ENCODE measurements at places on chromosomes 7 and 10.

- DNase-seq: no peak
Measured at GRCh38 chr7:18521236-18521589, 25.7 kb downstream of the HDAC9 start.

DNA sequence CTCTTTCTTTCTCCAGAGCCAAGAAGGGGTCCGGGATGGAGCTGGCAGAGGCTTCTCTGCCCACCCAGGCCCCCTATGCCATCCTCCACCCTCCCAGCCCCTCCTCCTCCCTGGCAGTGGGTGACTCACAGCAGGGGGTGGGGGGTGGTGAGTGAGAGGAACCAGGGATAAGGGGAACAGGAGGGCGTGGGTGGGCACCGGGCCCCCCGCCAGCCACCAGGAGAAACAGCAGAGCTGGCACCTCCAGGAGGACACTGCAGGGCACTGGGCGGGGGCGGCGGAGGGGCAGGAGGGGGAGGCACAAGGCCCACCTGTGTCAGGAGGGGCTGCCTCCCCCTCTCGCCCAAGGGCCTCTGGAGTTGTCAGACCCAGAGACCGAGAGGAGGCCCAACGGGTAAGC, 56.0 kb downstream of the CAMK2B start:
- DNase-seq: no peak

DNA sequence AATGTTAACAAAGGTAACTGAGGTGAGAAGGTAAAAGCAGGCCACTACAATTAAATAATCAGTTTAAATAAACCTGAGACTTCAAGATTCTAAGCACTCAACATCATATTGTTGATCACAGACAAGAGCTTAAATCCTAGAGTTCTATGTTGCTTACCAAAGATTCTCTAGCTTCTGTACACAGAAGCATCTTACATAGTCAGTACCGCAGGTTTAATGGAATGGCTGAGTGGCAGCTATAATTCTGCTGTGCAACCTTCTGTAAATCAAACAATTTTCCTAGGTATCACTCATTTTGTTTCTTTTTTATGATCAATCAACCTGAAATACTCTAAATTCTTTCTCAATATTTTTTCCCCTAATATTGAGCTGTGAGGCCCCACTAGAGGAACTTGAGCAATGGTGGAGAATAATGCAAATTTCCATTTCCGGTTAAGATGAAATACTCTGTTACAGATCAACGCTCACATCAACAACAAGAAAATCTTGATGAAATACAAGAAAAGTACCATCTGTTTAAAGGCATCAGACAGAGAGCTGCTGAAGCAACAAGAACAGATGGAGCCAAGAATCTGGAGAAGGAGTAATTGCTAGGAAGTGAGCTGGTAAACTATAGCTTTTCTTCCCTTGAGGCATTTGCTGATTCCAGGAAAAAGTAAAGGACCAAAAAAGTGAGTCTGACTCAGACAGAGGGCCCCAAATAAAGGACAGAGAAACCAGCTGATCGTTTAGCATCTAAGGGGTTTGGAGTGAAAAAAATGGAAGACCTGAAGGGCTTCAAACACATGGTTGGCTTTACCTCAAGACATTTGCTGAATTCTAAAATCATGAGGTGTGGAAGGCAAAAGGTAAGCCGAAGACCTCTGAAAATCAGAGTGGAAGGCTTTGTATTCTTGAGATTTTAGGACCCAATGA, 22.6 kb downstream of the PNPLA8 start:
- DNase-seq: peak; percentile 96

DNA sequence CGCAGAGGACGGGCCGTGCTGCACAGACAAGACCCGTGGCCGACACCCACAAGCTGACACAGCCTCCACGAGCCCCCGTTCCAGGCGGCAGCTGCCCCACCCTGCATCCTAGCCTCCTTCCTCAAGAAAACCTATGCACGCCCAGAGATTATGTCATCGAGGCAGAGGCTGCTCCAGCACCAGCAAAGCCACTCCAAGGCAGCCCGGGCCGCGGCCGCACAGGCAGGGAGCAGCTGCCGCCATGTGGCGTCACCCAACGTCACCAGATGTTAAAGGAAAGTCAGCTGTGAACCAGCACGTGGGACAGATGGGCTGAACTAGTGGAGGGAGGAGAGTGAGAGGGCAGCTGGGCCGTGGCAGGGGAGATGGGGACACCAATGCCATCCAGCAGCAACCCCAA, 59.8 kb downstream of the STK32C start:
- DNase-seq: peak; percentile 24

GRCh38 chr10:33095867-33096815, 138.1 kb upstream of the ITGB1 start:
- DNase-seq: no peak

DNA sequence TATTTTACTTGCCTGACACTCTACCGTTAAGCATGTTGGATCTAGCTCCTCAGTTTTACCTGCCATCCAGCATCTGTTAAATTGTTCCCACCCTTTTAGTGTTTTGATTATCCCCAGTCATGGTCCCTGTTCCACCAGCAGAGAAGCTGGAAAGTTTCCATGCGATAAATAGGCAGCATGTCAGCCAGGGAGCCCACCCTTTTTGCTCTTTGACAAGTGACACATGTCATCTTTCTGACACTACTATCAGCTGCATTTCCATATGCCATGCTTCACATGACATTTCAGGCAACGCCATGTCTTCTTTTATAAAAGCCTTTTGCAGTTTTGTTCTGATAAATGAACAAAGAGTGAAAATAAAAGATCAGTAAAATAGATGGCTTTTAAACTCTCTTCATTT, 310.8 kb downstream of the MAGI2 start:
- no peak for DNase-seq

GRCh38 chr7:128783143-128783861, 7.7 kb upstream of the OPN1SW start:
- DNase-seq: peak; percentile 91

DNA sequence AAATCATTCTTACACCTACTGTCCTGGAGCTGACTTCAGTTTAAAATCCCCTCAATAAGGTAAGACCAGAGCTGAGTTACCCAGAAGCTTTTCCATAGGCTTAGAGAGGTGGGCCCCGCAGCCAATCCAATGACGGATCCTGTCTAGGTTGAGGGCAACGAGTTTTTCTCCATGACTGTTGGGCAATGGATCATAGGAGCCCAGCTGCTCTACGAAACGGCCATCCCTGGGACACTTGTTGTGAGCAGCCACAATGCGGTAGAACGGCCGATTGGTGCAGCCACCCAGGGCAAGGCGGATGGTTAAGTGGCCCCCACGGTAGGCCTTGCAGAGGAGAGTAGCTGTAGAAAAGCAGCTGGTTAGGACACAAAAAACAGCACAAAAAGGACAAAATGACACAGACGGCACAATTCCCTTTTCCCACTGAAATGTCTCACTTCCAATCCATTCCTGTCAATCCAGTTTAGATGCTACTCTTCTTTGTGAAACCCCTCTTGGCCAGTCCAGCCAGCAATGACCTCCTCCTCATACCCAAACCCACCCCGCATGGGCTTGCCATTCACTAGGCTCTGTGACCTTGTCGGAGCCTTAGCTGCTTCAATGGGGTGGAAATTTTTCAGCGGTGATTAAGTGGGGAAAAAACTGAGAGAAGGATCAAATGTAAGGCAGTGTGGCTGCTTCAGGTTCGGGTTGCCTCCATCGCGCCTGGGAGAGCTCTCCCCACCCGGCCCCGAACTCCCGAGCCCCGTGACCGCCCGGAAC, 580 bp downstream of the MRPS16 start:
- no peak for DNase-seq

- DNase-seq: no peak
Measured at GRCh38 chr10:73813333-73813732, 1.9 kb upstream of the NDST2 start.

GRCh38 chr10:788796-789748, 99.6 kb upstream of the DIP2C start:
- no peak for DNase-seq

DNA sequence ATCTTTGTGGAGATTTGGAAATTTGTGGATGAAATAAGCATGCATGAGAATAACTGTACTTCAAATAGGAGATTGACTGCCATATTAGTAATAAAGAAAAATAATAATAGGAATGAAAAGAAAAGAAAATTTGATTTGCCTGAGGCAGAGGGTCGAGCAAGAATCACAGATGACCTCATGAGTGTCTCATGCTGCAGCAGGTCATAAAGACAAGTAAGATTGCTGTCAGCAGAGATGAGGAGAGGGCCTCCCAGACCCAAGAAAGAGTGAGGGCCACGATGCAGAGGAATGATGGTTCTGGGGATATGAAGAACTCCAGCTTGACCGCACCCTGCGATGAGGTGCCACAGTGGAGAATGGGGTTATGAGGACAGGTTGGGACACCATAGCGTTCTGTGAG, 39.2 kb downstream of the TOMM7 start:
- DNase-seq: no peak

GRCh38 chr7:77837966-77838365, 39.4 kb downstream of the PHTF2 start:
- no peak for DNase-seq

GRCh38 chr10:121624836-121625486, 26.7 kb upstream of the FGFR2 start:
- peak; percentile 35 for DNase-seq

DNA sequence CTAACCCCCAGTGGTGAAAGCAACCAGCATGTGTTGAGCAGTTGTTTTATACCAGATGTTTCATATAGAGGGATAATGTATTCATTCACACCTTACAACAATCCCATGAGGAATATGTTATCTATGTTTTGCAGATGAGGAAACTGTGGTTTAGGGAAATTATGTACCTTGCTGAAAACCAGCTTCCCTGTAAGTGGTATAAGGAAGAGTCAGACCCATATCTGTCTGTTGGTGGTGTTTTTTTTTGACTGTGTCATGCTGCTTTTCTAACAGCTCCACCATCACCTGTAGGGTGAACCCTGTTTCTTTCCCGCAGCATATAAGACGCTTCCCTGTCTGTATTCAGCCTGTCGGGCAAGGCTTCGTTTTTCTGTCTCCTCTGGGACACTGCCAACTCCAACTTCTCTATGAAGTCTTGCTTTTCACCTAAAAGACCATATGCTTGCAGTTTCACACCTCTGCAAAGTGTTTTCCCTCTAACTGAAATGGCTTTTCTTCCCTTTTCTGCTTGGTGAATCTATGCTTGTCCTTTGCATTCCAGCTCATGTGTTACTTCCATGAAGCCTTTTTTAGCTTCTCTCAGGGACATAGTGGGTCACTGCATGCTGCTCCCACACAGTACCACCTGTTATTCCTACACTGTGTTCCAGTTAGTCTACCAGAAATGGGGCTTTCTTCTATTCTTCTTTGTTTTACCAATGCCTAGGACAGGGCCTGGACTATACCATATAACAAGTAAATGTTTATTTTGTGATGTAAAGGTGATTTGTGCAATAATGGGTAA, 92.8 kb downstream of the ST7 start:
- no peak for DNase-seq

DNA sequence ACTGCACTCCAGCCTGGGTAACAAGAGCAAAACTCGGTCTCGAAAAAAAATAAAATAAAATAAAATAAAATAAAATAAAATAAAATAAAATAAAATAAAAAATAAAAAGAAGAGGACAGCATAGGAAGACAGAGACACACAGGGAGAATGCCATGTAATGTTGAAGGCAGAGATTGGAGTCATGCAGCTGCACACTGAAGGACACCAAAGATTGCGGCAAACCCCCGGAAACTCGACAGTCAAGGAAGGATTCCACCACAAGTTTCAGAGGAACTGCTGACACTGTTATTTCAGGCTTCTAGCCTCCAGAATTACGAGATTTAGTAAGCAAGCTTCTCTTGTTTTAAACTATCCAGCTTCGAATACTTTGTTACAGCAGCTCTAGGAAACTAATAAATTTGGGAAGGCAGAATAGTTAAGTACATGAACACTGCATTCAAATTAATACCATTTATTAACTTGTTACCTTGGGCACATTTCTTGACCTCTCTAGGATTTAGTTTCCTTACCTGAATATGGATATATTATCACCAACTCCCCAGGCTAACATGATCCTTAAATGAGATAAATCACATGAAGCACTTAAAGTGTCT, 9.5 kb downstream of the CPED1 start:
- DNase-seq: no peak

DNA sequence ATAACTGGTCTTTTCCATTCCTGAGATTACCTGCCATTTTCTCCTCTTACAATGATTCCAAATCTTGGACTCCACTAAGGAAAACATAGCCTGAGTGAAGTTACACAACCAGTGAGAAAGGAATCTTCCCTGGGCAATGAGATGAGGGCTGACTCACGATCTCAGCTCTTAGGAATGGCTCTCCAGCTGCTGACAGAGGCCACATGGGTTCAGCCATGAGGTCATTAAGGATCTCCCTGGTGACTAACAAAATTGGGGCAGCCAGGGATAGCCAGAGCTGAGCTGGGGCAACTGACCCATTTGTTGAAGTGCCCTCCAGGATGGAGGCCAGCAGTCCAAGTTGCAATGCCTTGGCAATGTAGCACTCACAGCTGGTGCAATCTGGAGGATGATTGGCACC, 78.7 kb upstream of the MKLN1 start:
- DNase-seq: no peak

Measured in DMS 273 treated with DMSO at 0.1 percent for 48 hours (cell line).